ENCODE measurements at places on chromosomes 11 and 22. TPM values are rescaled to one million over a fixed set of nuclear protein-coding genes. Genes with fewer than 3 reads are reported as not detected.
A peak's percentile ranks its signal among the peaks of the same experiment; 100 is the strongest.

CRYBB2 gene
- total RNA-seq = not detected

- no peaks in the 10 kb centered on the region for H3K27me3 ChIP-seq
- no peak overlapping the region for H3K27ac ChIP-seq
- H3K4me3 ChIP-seq = no peak overlapping the region
- H3K4me1 ChIP-seq = no peaks in the 10 kb centered on the region
- no peak for DNase-seq
- H3K36me3 ChIP-seq = peaks cover 35% of the 10 kb centered on the region
These were observed 85.0 kb downstream of the ATG16L2 start for GRCh38 chr11:72899238-72899637.

TEX12 gene
- total RNA-seq = not detected

DNA sequence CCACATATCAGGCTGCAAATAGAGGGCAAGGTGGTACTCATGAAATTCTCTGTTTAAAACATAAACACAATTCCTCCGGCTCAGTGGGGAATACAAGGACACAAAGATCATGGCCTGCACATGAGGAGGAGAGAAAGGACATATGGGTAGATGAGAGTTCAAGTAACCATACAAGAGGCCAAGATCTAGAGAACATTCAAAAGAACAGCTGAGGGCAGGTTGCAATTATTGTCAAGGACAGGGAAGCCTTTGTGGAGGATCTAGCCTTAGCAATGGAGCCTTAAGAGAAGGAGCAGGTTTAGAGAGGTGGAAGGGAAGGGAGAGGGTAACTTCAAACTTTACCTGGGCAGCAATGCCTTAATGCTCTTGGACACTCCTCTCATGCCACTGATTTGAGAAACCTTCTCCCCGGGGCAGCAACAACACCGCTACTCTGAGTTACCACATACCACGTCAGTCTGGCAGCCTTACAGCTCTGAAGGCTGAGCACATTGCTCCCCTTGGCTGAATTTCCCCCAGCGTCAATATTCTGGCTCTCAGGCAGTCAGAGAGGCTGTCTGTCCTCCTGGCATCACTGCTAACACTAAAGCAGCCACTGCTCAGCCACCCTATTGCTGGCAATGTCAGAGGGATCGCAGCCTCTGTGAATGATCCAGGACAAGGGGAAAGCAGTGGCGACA is 55.5 kb downstream of the CLPB start:
- no peaks in the 10 kb centered on the region for H3K36me3 ChIP-seq
- no peaks in the 10 kb centered on the region for H3K4me1 ChIP-seq
- H3K27me3 ChIP-seq = no peaks in the 10 kb centered on the region
- H3K4me3 ChIP-seq = no peak overlapping the region
- peak; percentile 63 for DNase-seq

MYO7A gene
- total RNA-seq = 1.6 TPM

DNA sequence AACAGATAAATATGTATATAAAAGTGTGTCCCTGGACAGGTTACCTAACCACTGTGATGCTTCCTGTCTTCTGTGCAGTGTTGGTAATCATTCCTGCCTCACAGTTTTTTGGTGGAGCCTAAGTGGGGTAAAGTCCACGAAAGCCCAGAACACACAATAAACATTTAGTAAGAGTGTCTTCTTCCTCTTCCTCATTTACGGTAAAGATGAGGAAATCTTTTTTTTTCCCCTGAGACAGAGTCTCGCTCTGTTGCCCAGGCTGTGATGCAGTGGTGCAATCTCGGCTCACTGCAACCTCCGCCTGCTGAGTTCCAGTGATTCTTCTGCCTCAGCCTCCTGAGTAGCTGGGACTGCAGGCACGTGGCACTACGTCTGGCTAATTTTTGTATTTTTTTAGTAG is 117.1 kb downstream of the LDLRAD3 start:
- H3K36me3 ChIP-seq = no peaks in the 10 kb centered on the region
- no peaks in the 10 kb centered on the region for H3K27me3 ChIP-seq
- no peak overlapping the region for H3K4me3 ChIP-seq
- no peak for DNase-seq

F2 gene
- not detected for total RNA-seq

FIBIN gene
- 8.7 TPM for total RNA-seq

DNA sequence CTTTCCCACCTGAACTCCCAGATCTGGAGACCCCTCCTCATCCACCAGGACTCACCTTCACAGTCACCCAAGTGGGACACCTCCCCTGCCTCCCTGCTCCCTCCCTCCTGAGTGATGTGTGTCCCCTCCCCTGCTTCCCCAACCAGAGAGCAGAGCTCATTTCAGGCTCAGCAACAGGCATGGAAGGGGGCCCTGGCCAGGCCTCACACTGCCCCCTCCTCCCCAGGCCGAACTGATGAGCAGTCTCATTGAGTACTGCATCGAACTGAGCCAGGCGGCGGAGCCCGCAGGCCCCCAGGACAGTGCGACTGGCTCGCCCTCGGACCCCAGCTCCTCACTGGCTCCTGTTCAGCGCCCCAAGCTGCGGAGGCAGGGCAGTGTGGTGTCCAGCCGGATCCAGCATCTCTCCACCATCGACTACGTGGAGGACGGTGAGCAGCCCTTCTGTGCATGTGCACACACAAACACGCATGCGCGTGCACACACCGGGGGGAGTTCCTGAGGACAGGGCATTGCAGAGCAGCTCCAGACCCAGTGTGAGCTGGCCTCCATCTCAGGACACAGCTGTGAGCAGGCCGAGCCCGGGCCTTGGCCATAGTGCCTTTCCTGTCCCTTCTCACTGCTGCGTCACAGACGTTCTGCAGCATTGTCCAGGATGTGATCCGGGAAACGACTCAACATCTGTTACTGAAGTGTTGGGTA is 17.8 kb upstream of the NEAT1 start:
- DNase-seq = peak; percentile 72
- peaks cover 25% of the 10 kb centered on the region for H3K4me1 ChIP-seq
- H3K36me3 ChIP-seq = peaks cover 80% of the 10 kb centered on the region
- no peak overlapping the region for H3K4me3 ChIP-seq

GRCh38 chr11:1761857-1762536 is 1.7 kb downstream of the CTSD start:
- peak overlapping the region; percentile 98 for H3K27ac ChIP-seq
- no peaks in the 10 kb centered on the region for H3K27me3 ChIP-seq
- no peak for DNase-seq
- peak overlapping the region; percentile 80 for H3K4me3 ChIP-seq

TYR gene
- not detected for total RNA-seq

DNA sequence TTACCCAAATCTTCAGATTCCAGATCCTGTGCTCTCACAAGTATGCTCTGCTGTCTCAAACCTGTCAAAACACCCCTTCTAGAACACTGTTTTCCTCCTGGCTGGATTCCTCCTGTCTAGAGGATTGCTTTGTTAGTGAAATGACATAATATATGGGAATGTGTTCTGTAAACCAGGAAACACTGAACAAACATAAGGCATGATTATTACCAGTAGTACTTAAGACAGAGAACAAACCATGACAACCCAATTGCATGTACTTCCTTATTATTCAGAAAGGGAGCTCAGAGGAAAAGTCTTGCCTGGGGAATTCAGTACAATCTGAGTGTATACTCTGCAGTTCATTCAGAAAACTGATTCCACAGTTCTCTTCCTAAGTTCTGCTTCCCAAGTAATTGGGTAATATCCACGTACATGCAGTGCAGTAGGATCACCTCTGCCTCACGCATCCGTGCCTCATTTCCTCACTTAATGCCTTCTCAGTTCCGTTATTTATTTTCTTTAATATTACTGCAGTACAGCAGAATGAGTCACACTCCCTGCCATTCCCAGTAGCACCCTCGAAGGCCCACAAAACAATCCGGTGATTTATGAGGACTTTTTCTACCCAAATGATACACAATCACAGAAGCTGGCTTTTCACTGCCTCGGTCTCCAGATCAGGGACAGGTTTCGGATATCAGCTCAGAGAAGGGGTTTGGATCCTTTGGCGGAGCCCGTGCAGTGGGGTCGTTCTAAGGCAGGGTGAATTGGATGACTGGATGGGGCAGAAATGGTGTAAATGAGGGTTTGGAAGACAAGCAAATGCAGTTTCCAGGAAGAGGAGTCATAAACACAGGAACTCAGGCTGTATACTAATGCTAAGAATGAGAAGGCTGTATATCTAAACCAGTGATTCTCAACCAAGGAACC is 896.9 kb downstream of the KCNA4 start:
- no peak overlapping the region for H3K4me3 ChIP-seq
- H3K36me3 ChIP-seq = no peaks in the 10 kb centered on the region
- DNase-seq = no peak
- H3K27me3 ChIP-seq = no peaks in the 10 kb centered on the region
- no peaks in the 10 kb centered on the region for H3K4me1 ChIP-seq

- no peaks in the 10 kb centered on the region for H3K27me3 ChIP-seq
- H3K36me3 ChIP-seq = no peaks in the 10 kb centered on the region
- H3K4me1 ChIP-seq = peaks cover 74% of the 10 kb centered on the region
These were observed 4.8 kb downstream of the ARHGEF17 start for GRCh38 chr11:73312851-73313327.

RPS6KA4 gene
- total RNA-seq = 12.8 TPM

GRCh38 chr22:38733724-38734381 is 21.9 kb downstream of the SUN2 start:
- no peaks in the 10 kb centered on the region for H3K27me3 ChIP-seq
- H3K4me1 ChIP-seq = peaks cover 16% of the 10 kb centered on the region
- no peak for DNase-seq
- H3K36me3 ChIP-seq = peaks cover 80% of the 10 kb centered on the region
- H3K4me3 ChIP-seq = no peak overlapping the region

GRCh38 chr11:109808569-109808968 is 284.6 kb upstream of the ZC3H12C start:
- H3K27ac ChIP-seq = no peak overlapping the region
- no peaks in the 10 kb centered on the region for H3K36me3 ChIP-seq
- DNase-seq = no peak
- no peak overlapping the region for H3K4me3 ChIP-seq
- no peaks in the 10 kb centered on the region for H3K4me1 ChIP-seq
- H3K27me3 ChIP-seq = no peaks in the 10 kb centered on the region

GRCh38 chr11:96815236-96815635 is 425.4 kb downstream of the JRKL start:
- H3K27me3 ChIP-seq = no peaks in the 10 kb centered on the region
- H3K4me1 ChIP-seq = no peaks in the 10 kb centered on the region
- no peak overlapping the region for H3K27ac ChIP-seq
- no peaks in the 10 kb centered on the region for H3K36me3 ChIP-seq

DNA sequence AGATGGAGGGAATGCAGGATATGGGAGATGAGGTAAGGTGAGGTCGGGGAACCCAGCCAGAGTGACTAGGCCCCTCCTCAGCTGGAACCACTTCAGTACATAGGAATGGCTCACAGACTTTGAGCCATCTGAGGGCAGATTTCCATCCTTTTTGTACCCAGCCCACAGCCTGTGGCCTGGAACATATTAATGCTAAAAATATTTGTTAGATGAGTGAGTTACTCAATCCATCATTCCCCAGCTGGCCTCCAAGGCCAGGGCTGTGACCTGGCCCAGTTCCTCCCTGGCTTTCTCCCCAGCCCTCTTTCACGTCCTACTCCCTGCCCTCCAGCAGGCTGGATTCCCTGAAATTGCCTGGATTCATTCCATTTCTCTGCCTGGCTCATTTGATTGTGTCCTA is 57.2 kb upstream of the PRDM11 start:
- no peaks in the 10 kb centered on the region for H3K36me3 ChIP-seq
- DNase-seq = peak; percentile 80
- no peaks in the 10 kb centered on the region for H3K27me3 ChIP-seq
- H3K4me3 ChIP-seq = no peak overlapping the region
- peaks cover 57% of the 10 kb centered on the region for H3K4me1 ChIP-seq
- H3K27ac ChIP-seq = peak overlapping the region; percentile 85

DNA sequence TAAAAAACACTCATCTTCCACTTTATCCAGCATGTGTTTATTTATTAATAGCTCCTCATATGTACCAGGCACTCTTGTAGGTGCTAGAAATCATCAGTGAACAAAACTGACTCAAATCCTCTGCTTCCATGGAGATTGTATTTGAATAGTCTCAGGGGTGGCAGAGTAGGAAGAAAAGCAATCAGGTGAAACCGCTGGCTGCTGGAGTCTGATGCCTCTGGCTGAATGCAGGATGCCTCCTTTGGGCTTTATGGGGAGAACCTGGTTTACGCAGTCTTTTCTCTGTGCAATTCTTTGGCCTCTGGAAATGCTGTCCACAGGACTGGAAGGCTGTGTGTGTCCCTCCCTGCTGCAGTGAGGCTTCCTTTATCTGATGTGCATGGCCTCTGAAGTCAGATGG is 12.8 kb upstream of the OSBP2 start:
- no peak for DNase-seq
- no peak overlapping the region for H3K27ac ChIP-seq
- H3K4me1 ChIP-seq = peaks cover 5% of the 10 kb centered on the region
- no peaks in the 10 kb centered on the region for H3K36me3 ChIP-seq
- no peak overlapping the region for H3K4me3 ChIP-seq
- H3K27me3 ChIP-seq = no peaks in the 10 kb centered on the region

GRCh38 chr11:64096835-64097234 is 61.1 kb downstream of the FLRT1 start:
- no peak for DNase-seq
- H3K27ac ChIP-seq = no peak overlapping the region
- no peaks in the 10 kb centered on the region for H3K4me1 ChIP-seq
- H3K4me3 ChIP-seq = no peak overlapping the region

DNA sequence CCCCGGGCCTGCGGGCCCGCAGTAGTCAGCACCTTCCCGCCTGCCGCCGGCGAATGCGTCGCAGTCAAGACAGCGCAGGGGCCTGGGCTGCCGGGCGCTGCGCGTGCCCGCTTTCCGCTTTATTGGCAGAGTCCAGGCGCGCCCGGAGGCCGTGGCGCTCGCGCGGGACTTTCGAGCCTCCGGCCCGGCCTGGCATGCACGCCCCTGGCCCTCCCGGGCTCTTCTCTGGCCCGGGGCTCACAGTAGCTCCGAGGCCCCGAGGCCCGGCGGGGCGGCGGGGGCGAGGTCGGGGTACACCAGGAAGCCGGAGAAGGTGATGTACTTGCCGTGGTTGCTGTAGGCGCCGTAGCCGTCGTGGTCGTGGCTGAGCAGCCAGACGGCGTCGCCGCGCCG is 3.1 kb downstream of the FAM180B start:
- peaks cover 17% of the 10 kb centered on the region for H3K4me1 ChIP-seq
- no peak for DNase-seq
- H3K27ac ChIP-seq = no peak overlapping the region
